ENCODE measurements at places on chromosomes 13 and 19. TPM values are rescaled to one million over a fixed set of nuclear protein-coding genes. Genes with fewer than 3 reads are reported as not detected.

GRCh38 chr19:10701955-10702525, 801 bp downstream of the QTRT1 start:
- peak; percentile 12 for ATAC-seq

GRCh38 chr19:51727349-51727880, 3.6 kb upstream of the HAS1 start:
- ATAC-seq: peak; percentile 67

Gene IRS2
- 1.6 TPM for total RNA-seq

DNA sequence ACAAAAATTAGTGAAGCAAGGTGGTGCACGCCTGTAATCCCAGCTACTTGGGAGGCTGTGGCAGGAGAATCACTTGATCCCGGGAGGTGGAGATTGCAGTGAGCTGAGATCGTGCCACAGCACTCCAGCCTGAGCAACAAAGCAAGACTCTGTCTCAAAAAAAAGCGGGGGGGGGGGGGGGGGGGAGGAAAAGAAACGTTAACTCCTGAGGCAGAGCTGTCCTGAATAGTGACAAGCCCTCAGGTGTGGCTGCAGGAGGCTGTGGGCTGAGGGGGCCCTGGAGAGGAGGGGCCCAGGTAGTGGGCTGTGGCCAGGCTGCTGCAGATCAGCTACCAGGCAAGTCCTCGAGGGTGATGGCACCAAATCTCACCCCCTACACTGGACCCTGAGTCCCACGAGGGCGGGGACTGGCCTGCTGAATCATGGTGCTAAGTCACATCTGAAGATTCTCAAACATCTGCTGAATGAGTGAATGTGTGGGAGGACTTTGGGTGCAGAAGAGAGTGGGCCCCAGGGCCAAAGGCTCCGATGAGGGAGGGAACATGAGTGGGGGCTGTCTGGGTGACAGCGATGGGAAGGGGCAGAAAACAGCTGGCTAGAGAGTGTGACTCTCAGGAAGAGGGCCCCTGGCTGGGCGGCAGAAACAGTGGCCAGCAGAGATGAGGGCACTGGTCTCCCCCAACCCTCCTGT, 24.6 kb upstream of the ATP1A3 start:
- no peak for ATAC-seq

DNA sequence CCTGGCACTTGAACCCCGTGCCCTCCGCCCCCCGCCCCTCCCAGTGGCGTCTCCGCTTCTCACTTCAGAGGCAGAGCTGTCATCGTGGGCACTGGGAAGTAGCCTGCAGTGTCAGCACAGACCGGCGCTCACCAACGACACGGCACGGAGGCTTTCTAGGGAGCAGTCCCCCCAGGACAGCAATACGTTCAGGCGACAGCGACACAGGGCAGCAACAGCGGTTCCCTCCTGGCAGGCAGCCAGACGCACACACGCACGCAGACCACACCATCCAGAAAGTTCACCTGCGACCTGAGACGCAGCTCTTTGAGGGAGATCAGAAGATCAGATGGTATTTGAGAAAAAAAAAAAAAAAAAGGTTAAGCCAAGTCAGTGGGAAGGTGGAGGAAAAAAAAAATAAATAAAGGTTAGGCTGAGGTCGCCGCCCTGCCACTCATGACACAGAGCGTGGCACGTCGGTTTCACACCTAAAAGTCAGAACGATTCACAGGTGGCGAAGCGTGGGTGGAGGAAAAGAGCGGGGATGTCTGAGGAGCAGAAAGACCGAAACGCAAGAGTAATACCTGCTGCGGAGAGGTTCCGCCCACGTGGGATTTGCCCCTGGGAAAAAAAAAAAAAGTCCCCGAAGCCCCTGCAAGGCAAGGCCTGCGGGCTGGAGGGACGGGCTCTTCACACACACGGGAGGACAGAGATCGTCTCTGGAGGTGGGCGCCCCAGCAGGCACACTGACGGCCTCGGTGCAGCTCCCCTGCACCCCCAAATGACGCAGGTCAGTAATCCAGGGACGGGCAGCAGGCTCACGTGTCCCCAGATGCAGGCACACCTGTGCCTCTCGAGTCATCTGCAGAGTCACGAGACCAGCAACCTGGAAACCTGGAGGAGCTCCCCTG, 94.5 kb downstream of the GNG7 start:
- no peak for ATAC-seq

DNA sequence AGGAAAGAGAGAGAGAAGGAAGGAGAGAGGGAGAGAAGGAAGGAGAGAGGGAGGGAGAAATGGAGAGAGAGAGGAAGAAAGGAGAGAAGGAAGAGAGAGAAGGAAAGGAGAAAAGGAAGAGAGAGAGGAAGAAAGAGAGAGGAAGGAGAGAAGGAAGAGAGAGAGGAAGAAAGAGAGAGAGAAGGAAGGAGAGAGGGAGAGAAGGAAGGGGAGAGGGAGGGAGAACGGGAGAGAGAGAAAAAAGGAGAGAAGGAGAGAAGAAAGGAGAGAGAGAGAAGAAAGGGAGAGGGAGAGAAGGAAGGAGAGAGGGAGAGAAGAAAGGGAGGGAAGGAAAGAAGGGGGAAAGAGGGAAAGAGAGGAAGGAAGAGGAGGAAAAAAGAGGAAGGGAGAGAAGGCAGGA, 1070.7 kb downstream of the UQCRFS1 start:
- no peak for ATAC-seq

GRCh38 chr19:13978351-13979243, 26.3 kb downstream of the DCAF15 start:
- peak; percentile 50 for ATAC-seq

- ATAC-seq: peak; percentile 47
Observed at GRCh38 chr13:98313922-98314292, 136.8 kb upstream of the RNF113B start.

DNA sequence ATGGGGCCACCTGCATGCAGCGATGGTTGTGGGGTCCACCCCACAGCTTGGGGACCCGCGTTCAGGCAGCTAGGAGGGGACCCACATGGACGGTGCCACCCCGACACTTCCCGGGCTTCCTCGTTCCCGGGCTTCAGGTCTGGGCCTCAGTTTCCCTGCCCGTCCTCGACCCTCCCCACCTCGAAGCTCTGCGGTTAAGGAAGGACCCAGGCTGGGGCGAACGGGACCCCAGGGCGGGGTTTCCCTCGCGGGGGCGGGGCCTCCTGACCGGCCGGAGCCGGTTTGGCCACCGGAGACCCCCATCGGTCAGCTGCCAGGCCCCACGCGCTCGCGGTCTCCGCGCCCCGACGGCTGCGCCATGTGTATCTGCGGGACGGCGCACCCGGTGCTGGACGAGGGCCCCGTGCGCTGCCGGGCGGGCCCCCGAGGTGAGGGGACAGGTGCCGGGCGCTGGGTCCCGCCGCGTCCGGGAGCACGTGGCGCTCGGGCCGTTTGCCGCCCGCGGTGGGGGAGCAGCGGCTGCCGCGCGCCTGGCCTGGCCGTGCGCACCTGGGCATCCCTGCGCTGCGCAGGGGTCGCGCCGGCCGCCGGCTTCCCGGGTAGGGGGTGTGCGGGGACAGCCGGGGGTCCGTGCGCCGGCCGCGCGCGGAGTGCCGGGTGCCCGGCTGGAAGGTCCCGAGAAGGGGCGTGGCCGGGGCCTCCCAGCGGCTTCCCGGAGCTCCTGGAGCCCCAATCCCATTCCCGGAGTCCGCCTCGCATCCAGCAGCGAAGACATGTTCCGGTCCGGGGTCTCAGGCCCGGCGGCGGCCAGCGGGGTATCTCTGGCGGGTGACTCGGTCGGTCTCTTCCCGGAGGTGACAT, 4.2 kb downstream of the ARHGAP45 start:
- ATAC-seq: no peak

- ATAC-seq: peak; percentile 17
Observed at GRCh38 chr13:30107521-30108136, 199.7 kb downstream of the KATNAL1 start.

DNA sequence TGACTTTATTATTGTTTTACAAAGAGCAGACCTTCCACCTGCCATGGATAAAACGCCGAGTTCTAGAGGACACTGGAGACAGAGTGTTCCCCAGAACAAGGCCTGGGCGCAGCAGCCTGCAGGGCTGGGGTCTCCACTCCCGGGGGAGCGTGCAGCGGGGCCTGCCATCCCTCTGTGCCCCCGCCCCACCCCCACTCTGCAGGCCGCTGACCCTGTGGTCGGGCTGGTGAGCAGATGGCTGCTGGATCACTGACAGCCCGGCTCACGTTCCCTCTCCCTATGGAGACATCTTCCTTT, 8.6 kb upstream of the PTBP1 start:
- ATAC-seq: peak; percentile 11

DNA sequence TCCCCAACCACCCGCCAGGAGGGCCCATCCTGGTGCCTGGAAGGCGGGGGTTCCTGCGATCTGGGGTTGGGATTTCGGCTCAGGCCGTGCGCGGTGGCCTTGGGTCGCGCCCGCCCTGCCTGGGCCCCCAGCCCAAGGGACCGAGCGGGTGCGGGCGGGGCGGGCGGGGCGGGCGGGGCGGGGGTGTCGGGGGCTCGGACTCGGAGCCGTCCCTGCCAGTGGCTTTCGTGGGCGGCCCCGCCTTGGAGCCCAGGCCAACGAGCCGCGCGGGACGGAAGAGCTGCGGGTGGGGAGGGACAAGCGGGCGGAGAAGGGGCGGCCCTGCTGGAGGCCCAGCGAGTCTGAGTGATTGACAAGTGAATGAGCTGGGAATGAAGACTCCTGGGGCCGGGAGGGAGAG, 24.6 kb upstream of the ZNF729 start:
- ATAC-seq: no peak

- ATAC-seq: no peak
Observed at GRCh38 chr13:103866048-103866447, 799.8 kb upstream of the SLC10A2 start.

GRCh38 chr19:39525205-39525604, 7.4 kb downstream of the EID2B start:
- ATAC-seq: no peak

Data from esophagus mucosa (tissue), 1 donor.